Endothelial cell (in vitro differentiated cells): ENCODE measurements at places on chromosomes 12 and 14.

- no peak for DNase-seq
These were observed 47.9 kb downstream of the PPP1R12A start for GRCh38 chr12:79886917-79887519.

GRCh38 chr14:29584992-29585391 is 342.7 kb downstream of the PRKD1 start:
- DNase-seq, result no peak

DNA sequence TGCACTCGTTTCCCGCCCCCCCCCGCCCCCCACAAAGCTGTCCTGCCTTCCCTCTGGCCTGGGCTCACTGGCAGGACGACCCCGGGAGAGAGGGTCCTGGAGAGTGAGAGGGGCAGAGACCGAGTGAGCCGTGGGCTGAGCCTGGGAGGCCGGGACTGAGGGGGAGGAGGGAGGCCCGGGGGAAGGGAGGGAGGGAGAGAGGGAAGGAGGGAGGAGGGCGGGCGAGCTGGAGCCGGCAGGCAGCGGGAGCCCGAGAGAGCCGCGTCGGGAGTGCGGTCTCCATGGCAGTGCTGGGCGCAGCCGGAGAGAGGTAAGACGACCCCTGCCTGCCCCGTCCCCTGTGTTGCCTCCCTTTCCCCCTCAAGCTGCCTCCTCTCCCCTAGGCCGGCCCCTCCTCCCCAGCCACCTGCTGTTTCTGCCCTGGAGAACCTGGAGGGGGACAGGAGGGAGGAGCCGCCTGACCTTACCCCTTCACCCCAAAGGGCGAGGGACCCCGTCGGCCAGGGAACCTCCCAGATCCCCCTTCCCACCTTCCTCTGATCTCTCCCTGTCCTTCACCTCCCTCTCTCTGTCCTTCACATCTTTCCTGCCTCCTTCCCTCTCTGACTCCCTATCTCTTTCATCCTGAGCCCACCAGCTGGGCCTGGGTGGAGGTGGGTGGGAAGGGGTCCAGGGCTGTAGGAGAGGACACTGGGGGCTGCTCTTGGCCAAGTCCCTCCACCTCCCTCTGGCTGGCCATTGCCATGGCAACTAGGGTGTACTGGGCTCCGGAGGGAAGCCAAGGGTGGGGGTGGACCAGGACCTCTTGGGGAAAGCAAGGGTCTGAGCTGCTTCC is at the start of gene GPR162:
TSS of gene GPR162 (plus strand) at position 231 of the 835 bp plus-strand sequence. CDS start 2,078 bp downstream, outside the sequence.
- peak; percentile 45 for DNase-seq

DNA sequence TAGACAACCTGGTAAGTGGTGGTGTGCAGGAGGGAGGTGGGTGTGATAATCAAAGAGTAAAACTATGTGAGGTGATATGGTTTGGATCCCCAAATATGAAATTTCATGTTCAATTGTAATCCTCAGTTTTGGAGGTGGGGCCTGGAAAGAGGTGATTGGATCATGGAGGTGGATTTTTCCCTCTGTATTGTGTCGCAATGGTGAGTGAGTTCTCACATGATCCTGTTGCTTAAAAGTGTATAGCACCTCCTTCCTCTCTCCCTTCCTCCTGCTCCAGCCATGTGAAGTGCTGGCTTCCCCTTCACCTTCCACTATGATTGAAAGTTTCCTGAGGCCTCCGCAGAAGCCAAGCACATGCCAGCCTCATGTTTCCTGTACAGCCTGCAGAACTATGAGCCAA is 270.2 kb upstream of the FOXG1 start:
- DNase-seq, result no peak

DNA sequence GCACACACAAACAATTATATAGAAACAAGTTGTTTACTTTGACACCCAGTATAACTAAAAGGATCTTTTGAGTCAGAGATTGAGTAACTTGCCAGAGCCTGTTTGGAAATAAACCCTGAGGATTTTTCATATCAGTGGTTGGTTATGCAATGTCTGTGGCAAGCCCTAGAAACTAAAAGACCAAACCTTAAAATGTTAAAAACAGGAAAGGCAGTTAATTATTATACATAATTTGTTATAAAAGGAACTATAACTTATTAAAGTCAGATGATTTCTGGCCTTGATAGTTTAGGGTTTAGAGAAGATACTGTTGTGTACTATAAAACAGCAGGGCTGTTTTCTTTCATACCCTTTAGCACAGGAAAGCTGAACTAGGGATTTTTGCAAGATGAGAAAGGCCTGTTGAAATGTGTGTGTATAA is 44.1 kb downstream of the PSEN1 start:
- DNase-seq, result no peak

GRCh38 chr14:92973261-92973797 is 50.4 kb downstream of the CHGA start:
- DNase-seq, result peak; percentile 72

DNA sequence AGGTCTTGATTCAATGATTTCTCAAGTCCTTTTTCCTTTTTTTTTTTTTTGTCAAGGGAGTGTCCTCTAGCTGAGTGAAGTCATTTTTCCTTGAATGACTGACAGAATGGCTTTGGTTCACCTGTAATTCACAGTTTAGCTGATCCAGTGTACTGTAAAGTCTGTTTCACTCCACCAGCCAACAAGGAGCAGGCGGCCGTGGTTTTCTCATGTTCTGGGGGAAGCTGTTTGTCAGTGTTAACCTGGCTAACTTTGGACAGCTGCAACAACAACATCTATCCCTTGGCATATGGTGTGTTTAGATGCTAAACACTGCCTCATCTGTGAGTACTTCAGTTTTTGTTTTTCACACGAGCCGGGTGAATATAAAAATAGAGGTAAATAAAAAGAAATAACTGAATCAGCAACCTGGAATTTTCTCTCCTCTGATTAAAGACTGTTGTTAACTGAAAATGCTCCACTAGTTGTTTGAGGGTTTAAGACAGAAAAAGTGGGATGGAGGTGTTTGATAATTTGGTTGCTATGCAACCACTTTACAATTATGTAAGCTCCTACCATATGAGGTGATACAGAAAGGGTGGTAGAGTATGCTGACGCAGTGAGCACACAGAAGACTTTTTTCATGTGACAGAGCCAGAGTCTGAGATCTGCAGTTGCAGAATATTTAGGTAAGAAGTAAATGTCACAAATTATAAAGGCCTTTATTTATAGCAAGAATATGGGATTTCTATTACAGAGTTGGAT is 50.3 kb upstream of the SLC2A13 start:
- no peak for DNase-seq

- no peak for DNase-seq
These were observed 8.8 kb downstream of the KRT80 start for GRCh38 chr12:52182898-52183543.

DNA sequence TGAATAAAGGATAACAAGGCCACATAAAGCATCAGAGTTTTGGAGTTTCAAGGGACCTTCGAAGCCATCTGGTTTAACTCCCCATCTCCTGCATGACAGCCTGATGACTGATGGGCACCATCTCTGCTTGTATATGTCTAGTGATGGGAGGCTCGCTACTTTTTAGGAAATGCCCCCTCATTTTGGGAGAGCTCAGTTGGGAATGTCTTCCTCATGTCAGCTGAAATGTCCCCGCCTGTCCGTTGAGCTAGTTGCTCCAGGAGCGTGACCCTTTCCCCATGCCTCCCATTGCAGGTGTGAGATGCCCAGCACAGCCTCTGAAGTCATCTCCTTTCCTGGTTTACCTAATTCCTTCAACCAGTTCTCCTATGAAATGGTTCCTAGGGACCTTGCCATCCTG is 69.6 kb upstream of the CAPRIN2 start:
- no peak for DNase-seq

- DNase-seq, result no peak
These were observed 46.6 kb downstream of the CALM1 start for GRCh38 chr14:90443161-90444076.

DNA sequence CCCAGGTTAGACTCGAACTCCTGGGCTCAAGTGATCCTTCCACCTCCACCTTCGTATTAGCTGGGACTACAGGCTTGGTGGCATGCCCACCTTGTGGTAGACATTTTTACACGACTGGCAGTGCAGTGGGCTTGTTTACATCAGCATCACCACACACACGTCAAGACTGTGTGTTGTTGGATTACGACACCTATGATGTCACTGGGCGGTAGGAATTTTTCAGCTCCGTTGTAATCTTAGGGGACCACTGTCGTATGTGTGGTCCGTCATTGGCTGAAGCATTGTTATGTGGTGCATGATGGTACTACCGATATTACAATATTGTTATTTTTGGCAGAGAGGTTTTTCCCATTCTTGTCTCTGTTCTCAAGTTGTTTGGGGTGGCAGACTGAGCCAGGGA is 50.7 kb downstream of the TSPAN9 start:
- DNase-seq, result no peak

DNA sequence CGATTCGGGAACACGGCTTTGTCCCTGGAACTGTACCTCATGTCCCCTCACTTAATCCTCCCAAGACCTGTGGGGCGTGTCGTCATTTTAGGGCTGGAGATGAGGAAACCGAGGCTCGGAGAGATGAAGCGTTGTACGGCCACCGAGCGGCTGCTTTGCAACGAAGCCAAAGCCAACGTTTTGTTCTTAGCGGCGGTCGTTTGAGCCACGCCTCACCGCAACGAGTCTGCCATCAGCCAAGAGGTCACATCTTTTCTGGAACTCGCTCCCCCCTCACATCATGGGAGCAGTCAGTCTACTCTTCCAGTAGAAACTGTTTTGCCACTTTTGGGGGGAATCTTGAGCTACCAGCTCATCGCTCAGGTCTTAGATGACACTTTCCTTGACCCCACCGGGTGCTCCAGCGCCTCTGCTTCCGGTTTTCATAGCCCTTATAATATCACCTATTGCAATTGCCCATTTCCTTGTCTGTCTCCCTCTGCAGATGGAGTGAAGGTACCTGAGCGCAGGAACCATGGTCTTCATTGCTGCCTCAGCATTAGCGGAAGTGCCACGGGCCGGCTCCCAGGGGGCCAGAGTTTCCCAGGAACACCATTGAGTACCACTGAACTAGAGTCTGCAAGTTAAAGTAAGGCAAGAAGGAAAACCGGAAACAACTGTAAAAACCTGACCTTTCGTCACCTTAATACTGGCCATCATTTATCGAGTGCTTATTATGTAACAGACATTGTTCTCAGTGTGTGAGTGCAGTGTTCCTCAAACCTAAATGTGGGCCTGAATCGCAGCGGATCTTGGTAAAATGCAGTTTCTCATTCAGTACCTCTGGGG is 19.6 kb downstream of the NINJ2 start:
- no peak for DNase-seq

DNA sequence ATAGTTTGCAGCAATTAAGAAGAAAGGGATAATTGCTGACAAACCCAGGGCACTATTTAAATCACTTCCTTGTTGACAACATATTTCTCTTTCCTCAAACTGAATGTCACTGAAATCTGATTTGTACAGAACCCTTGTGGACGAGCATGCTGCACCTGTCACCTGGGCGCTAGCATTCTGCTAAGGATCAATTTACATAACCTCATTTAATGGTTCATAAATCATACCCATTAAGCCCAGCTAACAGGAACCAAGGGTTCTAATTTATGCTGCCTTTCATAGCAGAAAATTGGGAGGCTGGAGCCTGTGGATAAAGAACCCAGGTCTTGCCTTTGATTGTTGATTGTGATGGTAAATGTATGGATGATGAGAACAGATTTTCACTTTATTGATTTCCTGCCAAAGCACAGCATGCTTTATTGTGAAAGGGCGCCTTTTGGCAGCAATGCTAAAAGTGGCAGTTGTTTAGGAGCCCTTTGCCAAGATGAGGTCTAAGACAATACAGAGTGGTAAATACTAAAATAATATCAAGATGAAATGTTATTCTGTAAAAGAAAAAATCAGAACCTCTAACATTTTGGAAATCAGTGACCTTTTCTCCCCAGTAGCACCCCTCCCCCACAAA is 95.4 kb downstream of the NKX2-1 start:
- DNase-seq, result no peak

DNA sequence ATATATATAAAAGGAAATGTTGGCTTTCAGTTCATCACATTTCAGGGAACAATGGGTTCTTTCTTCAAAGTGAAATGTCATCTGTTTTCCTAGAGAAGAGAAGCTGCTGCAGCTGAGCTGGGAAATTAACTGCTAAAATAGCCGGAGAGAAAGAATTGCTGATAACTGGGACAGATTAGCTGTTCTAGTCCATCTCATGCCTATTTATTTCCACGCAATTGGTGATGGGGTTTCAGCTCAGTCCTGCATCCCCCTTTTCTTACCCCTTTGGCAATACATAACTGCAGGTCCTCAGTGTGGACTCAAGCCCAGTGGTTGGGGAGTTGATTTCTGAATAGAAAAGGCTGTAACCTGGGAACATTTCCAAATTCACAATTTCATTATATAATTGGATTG is 436.9 kb upstream of the TMEM132C start:
- no peak for DNase-seq

DNA sequence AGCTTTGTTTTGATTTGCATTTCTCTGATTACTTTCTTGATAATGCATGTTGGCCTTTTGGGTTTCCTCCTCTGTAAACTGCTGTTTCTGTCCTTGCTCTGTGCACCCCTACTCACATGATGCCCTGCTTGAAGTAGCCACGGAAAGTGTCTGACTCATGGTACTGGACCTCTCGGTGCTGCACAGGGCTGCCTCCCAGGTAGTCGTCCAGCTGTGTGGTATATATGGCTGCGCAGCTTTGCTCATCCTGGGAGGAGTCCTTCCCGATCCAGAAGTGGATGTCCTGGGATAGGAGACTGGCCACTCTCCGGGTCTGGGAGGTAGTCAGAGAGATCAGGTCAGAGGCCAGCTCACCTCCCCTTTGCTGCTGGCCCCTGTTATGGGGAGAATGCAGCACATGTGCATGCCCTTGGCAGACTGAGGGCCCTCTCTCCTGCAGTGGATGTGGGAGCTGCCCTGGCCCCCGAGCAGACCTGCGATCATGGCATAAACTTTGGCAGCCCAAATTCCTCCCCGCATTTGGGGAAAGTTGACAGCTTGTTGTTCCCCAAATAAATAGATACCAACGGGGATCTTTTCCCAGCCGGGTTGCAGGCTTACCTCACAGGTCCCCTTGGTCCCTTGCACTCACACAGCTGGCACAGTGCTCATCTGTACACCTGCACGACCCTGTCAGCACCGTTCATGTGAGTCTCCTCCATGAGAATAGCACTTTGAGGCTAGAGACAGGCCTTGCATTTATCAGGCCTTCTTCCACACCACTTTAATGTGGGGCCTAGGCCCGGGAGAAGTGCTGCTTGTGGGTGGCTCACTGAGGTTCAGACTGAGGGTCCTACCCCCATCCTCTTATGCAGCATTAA is 5.2 kb downstream of the AVIL start:
- no peak for DNase-seq

DNA sequence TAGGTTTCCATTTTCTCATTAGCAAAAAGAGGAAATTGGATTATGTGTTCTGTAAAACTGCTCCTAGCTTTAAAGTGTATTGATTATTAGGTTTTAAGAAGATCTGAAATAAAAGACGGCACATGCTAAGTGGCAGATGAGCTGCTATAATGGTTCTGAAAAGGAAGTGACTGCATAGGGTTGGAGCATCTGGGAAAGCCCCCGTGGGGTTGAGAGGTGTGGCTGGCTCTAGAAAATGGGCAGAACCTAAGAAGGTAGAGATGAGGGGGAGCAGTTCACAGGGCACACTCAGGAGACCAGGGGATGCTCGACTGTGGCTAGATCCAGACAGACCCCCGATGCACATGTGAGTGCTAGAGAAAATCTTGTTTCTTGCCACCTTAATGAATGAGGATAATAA is 1.9 kb downstream of the IFNG-AS1 start:
- no peak for DNase-seq
